ENCODE measurements at places on chromosomes 5 and 9.

DNA sequence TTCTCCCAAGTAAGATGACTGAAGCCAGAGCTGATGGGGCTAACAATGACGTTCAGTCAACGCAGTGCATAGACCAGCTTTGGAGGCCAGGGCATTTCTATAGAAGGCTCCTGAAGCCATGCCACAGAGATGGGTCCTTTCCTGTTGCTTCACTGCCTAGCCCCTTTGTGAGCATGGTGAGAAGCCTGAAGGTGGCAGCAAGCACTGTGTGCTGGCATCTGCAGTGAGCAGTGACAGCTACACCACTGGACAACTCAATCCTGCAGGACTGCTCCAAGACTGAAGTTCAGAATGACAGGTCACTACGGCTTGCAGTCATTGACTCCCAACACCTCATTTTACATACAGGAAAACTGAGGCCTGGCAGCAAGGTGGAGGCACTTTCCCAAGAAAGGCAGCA lies 229.0 kb downstream of the TSSK1B start:
- no peak for DNase-seq

- DNase-seq = no peak
Measured at GRCh38 chr5:135719428-135720063, 114.9 kb upstream of the SLC25A48 start.

DNA sequence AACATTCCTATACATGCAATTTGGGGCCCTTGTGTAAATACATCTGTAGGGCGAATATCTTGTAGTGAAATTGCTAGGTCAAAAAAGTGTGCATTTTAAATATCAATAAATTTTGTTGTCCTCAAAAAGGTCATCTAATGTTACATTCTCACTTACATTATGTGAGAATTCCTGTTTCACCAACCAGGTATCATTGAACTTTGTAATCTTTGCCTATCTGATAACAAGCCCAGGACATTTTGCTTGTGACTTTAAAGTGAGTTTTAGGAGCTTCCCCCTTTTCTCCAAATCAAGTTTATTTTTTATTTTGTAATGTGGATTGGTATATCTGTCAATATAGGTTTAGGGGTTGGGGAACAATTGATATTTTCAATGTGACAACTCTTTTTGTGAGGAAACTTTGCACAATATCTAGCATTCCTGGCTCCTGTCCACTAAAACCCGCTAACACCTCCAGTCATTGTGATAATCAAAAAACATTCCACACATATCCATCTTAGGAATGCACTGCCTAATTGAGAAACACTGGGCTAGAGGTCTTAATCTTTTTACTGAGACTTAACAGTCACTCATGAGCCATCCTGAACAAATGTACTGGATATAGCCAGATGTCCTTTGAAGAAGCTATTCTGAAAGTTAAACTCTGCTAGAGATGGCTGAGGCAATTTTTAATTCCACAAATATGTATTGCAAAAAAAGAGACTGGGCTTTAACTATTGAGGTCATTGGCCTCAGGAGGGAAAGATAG lies 72.5 kb upstream of the SLC1A1 start:
- DNase-seq = no peak

DNA sequence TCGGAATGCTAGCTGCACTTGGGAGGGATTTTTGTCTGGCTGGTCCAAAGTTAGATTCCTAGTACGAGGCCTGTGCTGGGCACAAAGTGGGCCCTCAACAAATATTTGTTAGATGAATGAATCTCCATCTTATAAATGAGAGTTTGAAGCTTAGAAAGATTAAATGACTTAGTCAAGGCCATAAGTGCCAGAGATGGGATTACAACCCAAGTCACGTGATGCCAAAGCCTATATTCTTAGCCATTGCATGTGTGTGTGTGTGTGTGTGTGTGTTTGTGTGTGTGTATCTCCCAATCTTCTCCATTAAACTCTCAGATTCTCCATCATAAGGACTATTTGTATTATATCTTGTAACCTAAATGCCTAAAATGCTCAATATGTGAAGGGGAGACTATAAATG lies 130.8 kb upstream of the MAP1B start:
- DNase-seq = no peak

DNA sequence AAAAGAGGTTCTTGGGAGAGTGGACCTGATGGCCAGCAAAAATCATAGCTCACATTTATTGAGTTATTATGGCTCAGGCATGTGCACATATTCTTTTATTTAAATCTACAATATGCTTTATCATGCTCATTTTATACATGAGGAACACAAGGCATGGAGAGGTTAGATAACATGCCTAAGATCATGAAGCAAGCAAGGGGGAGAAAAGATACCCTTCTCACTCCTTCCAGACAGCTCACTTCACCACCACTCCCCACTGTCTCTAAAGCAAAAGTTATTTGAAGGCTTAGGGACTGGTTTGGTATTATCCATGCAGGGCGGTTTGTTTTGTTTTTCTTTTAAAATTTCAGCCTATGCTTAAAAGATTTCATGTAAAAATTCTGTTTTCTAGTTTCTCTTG lies 59.0 kb upstream of the PDE8B start:
- DNase-seq = no peak

DNA sequence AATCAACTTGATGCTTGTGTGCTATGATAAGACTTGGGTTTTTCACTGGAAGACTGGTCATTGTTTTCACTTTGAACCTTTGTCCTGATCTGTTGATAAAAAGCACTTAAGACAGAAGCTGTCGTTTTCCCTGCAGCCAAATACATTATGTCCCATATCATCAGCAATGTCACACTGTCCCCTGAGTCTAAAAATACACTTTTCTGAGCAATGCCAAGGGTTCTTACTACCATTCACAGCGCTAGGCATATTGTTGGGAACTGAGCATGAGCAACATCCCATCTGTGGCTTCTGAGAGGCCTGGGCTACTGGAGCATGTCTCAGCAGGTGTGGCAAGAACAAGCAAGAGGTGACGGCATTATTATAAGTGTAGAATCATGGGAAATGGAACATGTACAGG lies 81.8 kb downstream of the SEMA6A start:
- DNase-seq = no peak

- no peak for DNase-seq
Measured at GRCh38 chr5:77948476-77948875, 172.3 kb upstream of the TBCA start.

DNA sequence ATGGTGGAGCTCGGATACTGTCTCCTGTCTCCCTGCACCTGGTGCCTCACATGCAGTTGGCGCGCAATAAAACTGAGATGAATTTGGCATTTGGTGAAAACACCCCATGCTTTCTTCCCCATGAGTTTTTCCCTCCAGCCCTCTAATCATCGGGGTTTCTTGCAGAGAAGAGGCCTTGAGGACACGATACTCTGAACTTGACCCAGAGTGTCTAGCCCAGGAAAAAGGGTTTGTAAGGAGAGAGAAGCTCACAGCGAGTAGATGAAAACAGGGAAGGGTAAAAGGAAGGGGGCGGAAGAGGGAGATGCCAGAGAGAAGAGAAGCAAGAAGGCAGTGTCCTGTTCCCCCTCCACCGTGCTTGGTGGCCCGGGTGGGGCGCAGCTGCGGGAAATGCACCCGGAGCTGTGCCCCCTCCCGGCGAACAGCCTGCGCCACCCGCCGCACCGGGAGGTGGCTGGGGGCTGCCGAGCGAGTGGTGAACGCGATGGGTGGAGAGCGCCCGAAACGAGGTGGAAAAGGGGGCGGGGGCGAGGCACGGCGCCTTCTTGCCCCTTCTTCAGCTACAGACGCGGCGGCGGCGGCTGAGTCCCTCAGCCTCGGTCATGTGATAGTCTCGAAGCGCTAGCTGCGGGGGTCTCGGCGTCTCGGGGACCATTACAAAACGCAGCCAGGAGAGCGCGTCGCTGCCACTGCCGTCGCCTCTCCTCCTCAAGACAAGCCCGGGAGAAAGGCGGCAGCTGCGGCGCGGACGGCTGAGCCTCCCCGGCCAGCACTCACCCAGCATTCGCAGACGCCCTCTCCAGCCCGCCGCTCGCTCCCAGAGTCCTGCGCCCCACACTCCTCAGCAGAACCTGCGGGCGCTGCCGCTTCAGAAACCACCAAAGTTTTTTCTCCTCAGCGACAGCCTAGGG lies 1.1 kb upstream of the FOXB2 start:
- peak; percentile 47 for DNase-seq

GRCh38 chr5:168311061-168311566 lies 19.7 kb downstream of the WWC1 start:
- no peak for DNase-seq

DNA sequence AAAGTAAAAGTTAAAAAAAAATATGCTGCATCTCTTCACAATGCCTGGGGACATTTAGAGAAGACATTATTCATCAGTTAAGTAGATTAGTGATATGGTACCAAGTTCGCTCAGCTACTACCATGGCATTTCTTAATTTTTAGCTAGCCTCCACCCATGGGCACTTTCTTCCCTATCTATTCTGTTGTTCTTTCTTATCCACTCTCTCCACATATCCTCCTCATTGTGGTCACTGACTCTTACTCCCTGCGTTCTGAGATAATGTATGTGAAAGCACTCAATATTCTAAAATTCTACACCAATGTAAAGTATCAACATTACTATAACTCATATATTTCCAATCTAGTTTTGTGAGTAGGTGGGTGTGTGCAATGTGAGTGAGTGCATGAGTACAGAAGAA lies 609.7 kb upstream of the DAB2 start:
- DNase-seq = no peak

DNA sequence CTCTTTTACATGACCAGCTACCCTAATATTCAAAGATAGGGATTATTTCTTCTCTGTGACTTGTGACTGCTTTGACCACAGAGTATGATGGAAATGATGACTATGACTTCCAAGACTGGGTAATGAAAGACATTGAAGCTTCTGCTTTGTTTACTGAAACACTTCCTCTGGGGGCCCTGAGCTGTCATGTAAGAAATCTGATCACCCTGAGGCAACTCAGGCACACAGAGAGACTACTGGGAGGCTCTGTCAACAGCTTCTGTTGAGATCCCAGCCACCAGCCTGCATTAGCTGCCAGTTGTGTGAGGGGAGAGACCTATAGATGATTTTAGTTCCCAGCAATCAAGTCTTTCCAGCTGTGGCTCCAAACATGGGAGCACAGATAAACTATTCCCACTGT lies 76.5 kb downstream of the KCTD16 start:
- DNase-seq = no peak

DNA sequence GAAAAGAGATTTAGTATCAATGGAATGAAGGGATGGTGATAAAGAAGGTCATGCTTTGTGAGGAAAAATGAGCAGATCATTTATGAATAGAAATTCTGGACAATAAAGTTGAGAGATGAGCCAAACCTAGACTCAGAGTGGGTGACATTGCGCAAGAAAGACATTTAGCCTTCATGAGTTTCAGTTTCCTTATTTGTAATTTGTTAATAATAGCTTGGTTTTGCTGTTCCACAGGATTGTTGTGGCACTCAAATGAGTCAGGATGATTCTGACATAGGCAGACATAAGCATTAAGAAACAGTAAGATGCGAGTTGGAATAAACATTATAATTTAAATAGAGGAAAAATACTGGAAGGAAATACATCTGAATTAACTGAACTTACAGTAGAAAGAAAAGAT lies 34.8 kb downstream of the ITGA2 start:
- no peak for DNase-seq

GRCh38 chr5:60826653-60827052 lies 17.4 kb downstream of the ELOVL7 start:
- DNase-seq = no peak

- no peak for DNase-seq
Measured at GRCh38 chr9:130156672-130157071, 15.5 kb upstream of the NCS1 start.

DNA sequence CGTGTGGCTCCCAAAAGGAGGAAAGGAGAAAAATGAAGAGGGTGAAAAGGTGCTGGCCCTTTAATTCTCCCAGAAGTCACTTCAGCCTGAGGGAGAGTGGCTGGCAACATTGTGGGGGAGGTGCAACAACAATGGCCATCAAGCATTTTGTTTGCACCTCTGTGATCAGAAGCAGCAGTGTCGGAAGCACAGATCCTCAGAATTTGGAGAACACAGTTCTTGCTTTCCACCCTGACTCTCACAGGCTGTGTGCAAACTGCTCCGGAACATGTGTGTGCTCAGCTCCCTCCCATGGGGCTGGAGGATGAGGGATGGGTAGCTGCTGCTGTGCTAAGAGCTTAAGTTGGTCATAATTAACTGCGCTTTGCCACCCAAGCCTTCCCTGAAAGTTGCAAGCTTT lies 127.1 kb downstream of the DPYSL3 start:
- no peak for DNase-seq

- DNase-seq = no peak
Measured at GRCh38 chr9:131279196-131279862, 3.0 kb upstream of the FAM78A start.

- DNase-seq = no peak
Measured at GRCh38 chr5:571791-572190, 40.3 kb upstream of the CEP72 start.

GRCh38 chr5:14834584-14835550 lies 36.7 kb downstream of the ANKH start:
- DNase-seq = no peak

DNA sequence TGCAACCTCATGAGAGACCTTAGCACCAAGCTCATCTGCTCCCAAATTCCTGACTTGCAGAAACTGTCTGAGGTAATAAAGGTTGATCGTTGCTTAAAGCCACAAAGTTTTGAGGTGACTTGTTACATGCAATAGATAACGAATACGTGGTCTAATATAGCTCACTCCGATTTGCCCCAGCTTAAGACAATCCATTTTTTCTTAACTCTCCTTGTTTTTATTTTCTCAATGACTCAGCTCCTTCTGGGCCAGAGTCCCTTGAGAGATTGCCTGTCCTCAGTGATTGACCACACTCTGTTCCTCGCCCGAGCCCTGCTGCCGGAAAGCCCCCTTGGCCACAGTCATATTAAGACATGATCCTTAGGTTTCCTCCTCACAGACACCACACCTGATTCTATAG lies 63.7 kb upstream of the FANCC start:
- DNase-seq = no peak

GRCh38 chr5:43010935-43011315 lies 29.2 kb downstream of the ANXA2R start:
- DNase-seq = no peak

- no peak for DNase-seq
Measured at GRCh38 chr5:33733225-33733624, 158.6 kb downstream of the ADAMTS12 start.

DNA sequence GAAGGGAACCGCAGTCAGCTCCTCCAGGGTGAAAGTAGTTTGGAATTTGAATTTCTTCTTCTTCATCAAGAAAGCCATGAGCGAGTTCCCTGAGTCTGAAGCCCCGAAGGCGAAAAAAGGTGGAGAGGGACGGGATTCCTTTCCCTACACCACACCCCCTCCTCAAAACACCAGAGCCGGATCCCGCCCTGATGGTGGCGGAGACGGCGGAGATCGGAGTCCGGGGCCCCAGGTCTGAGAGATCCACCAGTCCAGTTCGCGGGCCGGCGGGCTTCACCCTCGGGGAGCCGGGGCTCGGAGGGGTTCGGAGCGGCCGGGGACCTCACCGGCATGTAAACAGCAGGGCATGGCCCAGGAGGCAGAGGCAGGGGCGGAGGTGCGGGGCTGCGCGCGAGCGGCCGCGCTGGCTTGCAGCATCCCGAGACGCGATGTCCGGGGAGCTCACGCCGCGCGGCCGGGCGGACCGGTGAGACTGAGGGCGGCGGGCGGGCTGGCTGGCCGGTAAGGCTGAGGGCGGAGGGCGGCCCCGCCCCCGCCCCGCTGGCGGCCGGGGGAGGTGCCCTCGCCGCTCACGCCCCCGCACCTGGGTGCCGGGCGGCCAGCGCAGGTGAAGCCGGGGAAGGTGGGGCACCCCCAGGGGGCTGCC lies 606 bp downstream of the EEIG1 start:
- DNase-seq = peak; percentile 36

Measured in endothelial cell (in vitro differentiated cells).